Glutamatergic neuron (in vitro differentiated cells): ENCODE measurements at places on chromosomes 12 and 14. TPM values are rescaled to one million over a fixed set of nuclear protein-coding genes. Genes with fewer than 3 reads are reported as not detected.

The HPD gene
- total RNA-seq: not detected

The SPX gene
- not detected for total RNA-seq

The HIF1A gene
- total RNA-seq: 145 TPM

The RARG gene
- 0.27 TPM for total RNA-seq

The SSPN gene
- 0.91 TPM for total RNA-seq

The MAP4K5 gene
- total RNA-seq: 99.5 TPM

The TGM1 gene
- 4.2 TPM for total RNA-seq

The SPIC gene
- total RNA-seq: not detected

The PPM1H gene
- total RNA-seq: 6.3 TPM
